WTC11 (cell line): ENCODE measurements at places on chromosomes 6 and 20. TPM values are rescaled to one million over a fixed set of nuclear protein-coding genes. Genes with fewer than 3 reads are reported as not detected.

HCRTR2 gene
- total RNA-seq: not detected in 3 replicates

USP49 gene
- total RNA-seq: 16.3 to 18.4 TPM (median 17.3 TPM) in 3 replicates

DNA sequence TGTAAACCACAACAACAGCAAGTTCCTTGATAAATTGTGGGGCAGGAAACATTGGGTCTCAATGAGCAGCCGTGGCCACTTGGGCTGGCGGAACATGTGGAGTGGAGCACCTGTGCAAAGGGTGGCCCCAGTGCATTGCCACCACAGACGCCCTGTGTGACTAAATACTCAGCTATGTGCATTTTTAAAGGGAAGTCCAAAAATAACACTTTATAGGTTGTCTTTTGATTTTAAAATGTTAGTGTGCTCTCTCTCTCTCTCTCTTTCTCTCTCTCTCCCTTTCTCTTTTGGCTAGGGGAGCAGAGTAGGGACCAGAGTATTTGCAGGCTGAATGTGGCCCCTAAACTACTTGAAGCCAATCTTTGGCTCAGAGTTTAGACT lies 236.3 kb downstream of the BCAS1 start:
- peaks cover 3% of the 10 kb centered on the region; the same call in 1 of the 2 replicates for H3K36me3 ChIP-seq
- H3K27me3 ChIP-seq: no peaks in the 10 kb centered on the region
- no peak overlapping the region for H3K4me3 ChIP-seq
- no peak for DNase-seq
- peaks cover 20% of the 10 kb centered on the region for H3K4me1 ChIP-seq

DNA sequence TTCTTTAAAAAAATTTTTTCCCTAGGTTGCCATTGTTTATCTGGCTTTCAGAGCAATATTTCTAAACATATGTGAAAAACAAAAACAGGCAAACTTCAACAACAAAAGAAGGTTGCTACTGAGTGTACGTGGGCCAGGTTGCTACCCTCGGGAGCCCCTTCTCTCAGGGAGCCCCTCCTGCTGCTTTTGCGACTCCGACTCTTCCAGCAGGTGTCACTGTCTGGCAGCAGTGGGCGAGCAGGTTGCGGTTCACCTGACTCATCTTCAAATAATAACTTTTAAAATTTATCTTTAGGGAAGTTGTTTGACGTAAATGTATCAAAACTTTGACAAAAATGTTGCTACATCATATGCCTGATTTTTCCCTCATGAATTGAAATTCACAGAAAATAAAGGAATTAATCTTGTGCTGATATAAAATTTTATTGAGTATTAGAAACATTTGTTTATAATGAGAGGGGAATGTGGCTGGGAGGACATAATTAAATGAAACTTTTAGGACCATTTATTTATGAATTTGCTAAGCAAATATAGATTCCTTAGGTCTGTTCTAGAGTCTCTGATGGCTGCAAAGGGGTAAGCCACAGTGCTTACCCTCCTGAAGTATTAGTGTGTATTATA lies 138.8 kb downstream of the HIVEP1 start:
- no peak overlapping the region for H3K4me3 ChIP-seq
- DNase-seq: peak; percentile 70
- H3K27ac ChIP-seq: no peak overlapping the region
- peaks cover 7% of the 10 kb centered on the region for H3K4me1 ChIP-seq
- H3K36me3 ChIP-seq: no peaks in the 10 kb centered on the region
- H3K27me3 ChIP-seq: no peaks in the 10 kb centered on the region

DNA sequence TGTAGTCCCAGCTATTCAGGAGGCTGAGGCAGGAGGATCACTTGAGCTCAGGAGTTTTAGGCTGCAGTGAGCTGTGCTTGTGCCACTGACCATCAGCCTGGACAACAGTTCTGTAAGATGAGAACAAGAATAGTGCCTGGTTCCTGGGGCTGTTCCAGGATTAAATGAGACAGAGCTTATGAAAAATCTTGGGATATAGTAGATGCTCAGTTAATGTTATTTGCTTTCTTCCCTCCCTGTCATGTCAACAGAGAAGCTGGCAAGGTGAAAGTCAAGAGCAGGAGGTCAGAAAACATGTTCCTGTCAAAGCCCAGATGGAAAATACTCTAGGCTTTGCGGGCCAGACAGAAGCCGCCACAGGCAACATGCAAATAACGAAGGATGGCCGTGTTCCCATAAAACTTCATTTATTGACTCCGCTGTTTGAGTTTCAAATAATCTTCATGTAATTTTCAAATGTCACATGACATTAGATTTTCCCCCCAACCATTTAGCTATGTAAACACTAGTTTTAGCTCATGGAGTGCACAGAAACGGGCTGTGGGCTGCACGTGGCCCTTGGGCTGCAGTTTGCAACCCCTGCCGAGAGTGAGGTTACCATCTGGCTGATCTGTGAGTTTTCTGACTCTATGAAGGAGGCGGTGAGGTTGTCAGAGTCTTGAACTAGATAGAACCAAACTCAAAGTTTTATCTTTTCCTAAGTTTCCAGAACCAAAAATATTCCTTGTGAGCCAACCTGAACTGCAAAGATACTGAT lies 63.4 kb upstream of the PMEPA1 start:
- peaks cover 28% of the 10 kb centered on the region for H3K4me1 ChIP-seq
- no peaks in the 10 kb centered on the region for H3K36me3 ChIP-seq
